8988T (cell line): ENCODE measurements at places on chromosomes 11 and 22.

DNA sequence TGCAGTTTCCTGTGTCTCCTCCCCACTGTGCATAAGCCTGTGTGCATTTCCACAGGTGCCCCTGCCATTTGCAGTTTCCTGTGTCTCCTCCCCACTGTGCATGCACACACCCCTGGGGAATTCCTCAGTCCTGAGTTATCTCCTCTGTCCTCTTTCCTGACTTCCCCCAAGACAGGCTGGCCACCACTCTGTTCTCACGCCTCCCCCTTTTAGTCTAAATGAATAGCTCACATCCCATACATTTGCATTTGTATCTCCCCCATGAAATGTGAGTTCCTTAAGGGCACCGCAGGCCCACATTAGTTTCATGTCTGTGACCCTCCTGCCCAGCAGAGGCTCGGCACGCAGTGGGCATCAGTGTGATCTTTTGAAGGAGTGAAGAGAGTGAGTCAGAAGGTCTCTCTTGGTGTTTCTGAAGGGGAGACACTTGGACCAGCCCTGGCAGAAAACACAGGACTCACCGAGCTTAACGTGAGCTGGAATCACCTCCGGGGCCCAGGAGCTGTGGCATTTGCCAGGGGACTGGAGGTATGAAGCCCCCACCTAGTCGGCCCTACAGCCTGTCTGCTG lies 6.2 kb downstream of the LRRC74B start:
- no peak for DNase-seq

GRCh38 chr22:26580240-26580962 lies 9.5 kb downstream of the TPST2 start:
- no peak for DNase-seq

DNA sequence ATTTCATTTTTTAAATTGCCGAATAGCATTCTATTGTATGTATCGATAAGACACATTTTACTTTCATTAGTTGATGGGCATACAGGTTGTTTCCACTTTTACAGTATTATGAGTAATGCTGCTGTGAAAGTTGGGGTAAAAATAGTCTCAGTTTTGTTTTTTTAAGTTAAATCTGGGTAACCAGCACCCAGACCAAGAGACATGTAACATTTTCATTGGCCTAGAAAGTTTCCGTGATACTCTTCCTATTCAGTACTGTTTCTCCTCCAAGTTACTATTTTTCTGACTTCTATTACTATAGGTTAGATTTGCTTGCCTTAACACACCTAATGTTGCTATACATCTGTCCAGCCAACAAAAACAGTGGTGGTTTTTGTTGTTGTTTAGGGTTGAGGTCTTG lies 12.3 kb downstream of the IPO7 start:
- DNase-seq = no peak

GRCh38 chr11:93906486-93906885 lies 56.1 kb upstream of the VSTM5 start:
- no peak for DNase-seq
